ENCODE measurements at places on chromosomes 1 and 21. TPM values are rescaled to one million over a fixed set of nuclear protein-coding genes. Genes with fewer than 3 reads are reported as not detected.

The GJC2 gene
- polyA plus RNA-seq: not detected

The COL9A2 gene
- polyA plus RNA-seq: 2.2 TPM

The RO60 gene
- polyA plus RNA-seq: 105 TPM

- peak; percentile 37 for DNase-seq
- no peaks in the 10 kb centered on the region for H3K36me3 ChIP-seq
- H3K27ac ChIP-seq: peak overlapping the region; percentile 84
Measured at GRCh38 chr21:42236693-42237092, 17.8 kb downstream of the ABCG1 start.

The EDARADD gene
- polyA plus RNA-seq: 5.2 TPM

The EXO1 gene
- not detected for polyA plus RNA-seq

The NIBAN1 gene
- polyA plus RNA-seq: 6.3 TPM

DNA sequence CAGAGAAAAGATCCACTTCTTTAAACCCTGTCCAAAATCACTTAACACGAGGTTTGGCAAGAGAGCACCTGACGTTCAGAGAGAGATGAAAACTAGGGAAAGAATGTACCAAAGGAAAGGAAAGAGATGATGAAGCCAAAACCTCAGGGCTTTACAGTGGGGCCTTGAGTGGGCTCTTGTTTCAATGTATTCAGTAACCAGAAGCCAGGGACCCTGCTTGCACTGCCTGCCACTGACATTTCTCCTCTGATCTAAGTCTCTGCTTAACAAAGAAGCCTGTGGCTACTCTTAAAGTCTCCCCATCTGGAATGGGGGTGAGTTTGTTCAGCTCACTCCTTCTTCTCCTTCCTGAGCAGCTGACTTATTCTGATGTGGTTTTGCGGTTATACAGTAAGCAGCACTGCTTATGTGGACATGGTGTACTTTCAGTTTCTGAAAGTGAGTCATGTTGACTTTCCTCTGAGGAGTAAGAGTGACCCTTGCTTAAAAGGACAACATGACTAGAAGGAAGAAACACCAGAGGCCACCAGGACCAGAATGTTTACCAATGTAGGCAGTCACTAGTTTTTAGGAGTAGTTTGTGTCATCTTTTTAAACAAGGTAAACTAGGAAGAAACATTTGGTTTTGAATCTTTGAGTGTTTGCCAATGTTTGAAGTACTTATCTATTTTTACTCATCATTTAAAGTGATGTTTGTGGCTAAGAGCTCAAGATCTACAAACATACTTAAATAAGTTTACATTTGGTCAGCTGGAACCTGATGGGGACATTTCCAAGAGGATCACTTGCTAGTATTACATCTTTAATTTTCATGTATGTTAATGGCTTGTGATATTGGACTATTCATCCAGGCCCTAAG, 87.4 kb downstream of the FASLG start:
- peak overlapping the region; percentile 46 for H3K4me3 ChIP-seq
- peaks cover 6% of the 10 kb centered on the region for H3K27me3 ChIP-seq
- no peaks in the 10 kb centered on the region for H3K36me3 ChIP-seq
- peak; percentile 71 for DNase-seq
- peaks cover 35% of the 10 kb centered on the region for H3K4me1 ChIP-seq

DNA sequence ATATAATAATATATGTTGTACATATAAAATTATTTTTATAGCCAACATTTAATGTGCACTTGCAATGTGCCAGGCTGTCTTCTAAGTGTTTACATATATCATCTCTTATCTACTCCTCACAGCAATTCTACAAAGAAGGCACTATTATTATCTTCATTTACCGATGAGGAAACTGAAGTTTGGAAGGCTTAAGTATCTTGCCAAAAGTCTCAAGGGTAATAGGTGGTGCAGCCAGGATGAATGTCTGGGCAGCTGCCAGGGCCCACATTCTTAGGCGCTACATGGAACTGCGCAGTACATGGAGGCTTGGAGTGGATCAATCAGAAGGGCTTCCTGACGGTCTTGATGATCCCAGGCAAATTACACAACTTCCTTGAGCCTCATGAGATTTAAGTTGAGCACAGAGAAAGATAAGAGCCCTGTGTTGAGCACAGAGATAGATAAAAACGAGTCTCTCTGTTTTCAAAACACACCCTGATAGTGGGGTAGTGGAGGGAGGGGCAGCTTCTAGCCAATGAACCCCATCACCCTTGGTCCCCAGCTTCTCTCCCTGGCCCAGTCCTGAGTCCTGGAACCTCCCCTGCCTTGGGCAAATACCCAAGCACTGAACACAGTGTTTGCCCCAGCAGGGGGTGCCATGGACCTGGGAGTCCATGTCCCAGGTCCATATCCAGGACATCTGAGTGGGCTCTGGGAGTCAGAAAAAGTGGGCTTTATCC, 9.2 kb downstream of the POU3F1 start:
- H3K4me1 ChIP-seq: no peaks in the 10 kb centered on the region
- no peaks in the 10 kb centered on the region for H3K36me3 ChIP-seq
- H3K4me3 ChIP-seq: no peak overlapping the region
- no peak for DNase-seq
- H3K27me3 ChIP-seq: peaks cover 15% of the 10 kb centered on the region

The ESPN gene
- not detected for polyA plus RNA-seq

The RNPC3 gene
- 19.3 TPM for polyA plus RNA-seq

- H3K4me1 ChIP-seq: no peaks in the 10 kb centered on the region
- no peak overlapping the region for H3K27ac ChIP-seq
- no peaks in the 10 kb centered on the region for H3K36me3 ChIP-seq
- DNase-seq: no peak
- H3K27me3 ChIP-seq: peaks cover 1% of the 10 kb centered on the region
Measured at GRCh38 chr1:238745069-238745468, 641.3 kb upstream of the CHRM3 start.

The NTNG1 gene
- not detected for polyA plus RNA-seq

The FCAMR gene
- not detected for polyA plus RNA-seq

DNA sequence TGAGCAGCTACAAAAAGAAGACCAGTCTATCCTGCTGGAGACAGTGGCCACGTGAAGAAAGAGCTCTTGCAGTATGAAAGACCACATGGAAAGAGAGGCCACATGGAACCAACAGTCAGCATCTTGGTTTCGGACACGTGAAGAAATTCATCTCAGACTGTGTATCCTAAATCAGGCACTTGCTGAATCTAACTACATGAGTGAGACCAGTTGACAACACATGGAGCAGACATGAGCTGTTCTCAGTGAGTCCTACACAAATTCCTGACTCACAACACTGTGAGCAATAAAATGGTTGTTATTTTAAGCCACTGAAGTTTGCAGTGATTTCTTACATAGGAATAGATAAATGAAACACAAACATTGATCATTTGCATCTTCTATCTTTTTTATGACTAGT, 2.4 kb upstream of the TAF1A start:
- H3K4me1 ChIP-seq: peaks cover 35% of the 10 kb centered on the region
- no peak overlapping the region for H3K4me3 ChIP-seq
- peaks cover 2% of the 10 kb centered on the region for H3K27me3 ChIP-seq
- no peak overlapping the region for H3K27ac ChIP-seq

DNA sequence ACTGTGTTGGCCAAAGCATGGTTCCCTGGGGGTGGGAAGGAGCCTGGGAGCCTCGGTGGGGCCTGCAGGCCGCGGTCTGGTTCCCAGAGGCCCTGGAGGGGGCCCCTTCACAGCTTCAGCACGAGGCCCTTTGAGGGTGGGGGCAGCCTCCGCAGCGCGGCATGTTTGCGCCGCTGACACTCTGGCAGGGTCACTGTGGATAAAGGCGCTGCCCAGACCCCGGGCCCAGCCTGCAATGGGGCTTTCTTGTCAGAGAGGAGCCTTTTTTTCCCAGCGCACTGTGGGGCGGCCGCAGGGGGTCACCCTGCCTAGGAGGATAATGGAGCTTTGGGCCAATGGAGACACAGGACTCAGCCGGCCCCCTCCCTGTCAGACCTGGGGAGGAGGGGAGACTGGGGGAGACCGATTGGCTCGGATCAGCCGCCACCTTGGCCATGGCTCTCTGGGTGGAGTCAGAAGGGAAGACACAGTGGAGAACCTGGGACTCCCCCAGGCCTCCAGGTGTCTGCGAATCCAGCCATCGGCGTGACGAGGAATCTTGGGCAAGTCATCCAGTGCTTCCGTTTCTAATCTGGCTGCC, 26.0 kb downstream of the EPHB2 start:
- H3K4me1 ChIP-seq: no peaks in the 10 kb centered on the region
- H3K36me3 ChIP-seq: no peaks in the 10 kb centered on the region
- H3K27me3 ChIP-seq: peaks cover 6% of the 10 kb centered on the region
- DNase-seq: no peak

DNA sequence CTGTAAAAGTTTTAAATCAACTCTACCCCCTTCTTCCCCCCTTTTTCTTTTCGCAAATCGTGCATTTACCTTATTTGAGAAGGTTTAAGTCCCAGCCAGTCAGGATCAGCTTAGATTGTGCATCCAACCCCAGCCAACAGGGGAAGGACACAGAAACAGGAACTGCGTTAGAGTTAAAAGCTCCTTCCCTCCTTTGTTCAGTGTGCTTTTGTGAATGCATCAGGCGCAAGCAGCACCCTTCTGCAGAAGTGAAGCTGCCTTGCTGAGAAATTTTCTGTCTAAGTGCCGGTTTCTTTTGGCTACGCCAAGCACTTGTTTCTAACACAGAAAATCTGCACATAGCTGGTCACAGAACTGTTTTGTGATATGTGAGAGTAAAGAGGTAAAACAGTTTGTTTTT, 56.2 kb upstream of the PRRC2C start:
- no peaks in the 10 kb centered on the region for H3K36me3 ChIP-seq
- no peak overlapping the region for H3K4me3 ChIP-seq
- DNase-seq: no peak
- no peaks in the 10 kb centered on the region for H3K4me1 ChIP-seq

- H3K27me3 ChIP-seq: peaks cover 2% of the 10 kb centered on the region
- no peak overlapping the region for H3K27ac ChIP-seq
- no peak for DNase-seq
- no peaks in the 10 kb centered on the region for H3K36me3 ChIP-seq
- no peak overlapping the region for H3K4me3 ChIP-seq
Measured at GRCh38 chr1:209106237-209106741, 477.2 kb upstream of the CAMK1G start.

GRCh38 chr1:20291645-20292084, 990 bp downstream of the VWA5B1 start:
- no peaks in the 10 kb centered on the region for H3K36me3 ChIP-seq
- H3K4me3 ChIP-seq: peak overlapping the region; percentile 5
- H3K27ac ChIP-seq: no peak overlapping the region
- DNase-seq: no peak
- H3K4me1 ChIP-seq: no peaks in the 10 kb centered on the region

DNA sequence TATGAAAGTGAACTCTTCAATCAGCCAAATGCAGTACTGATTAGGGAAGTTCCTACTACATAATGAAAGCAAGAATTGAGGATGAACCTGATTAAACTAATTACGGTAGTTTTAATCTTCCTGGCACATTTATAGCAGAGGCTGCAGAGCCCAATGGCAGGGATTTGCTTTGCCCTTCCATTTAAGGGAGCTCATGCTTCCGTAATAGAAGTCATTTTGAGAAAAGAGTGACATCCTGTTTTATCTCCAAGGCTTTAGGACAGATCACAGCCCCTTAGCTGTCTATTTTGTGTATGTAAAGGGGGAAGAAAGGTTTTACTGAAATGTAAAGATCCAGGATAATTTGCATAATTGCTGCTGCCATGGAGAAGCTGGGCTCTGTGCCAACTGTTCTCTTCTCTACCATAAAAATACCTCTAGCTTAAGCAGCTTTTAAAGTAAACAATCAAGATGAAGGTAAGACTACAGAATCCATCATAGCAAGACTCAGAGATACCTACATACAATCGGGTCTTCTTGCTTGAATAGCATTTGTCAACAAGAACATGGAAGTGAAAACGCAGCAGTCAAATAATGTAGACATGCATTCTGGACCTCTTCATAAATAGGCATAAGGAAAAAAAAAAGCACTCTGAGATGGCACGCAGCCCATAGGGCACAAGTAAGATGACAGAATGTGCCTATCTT, 62.5 kb downstream of the ASH1L start:
- H3K4me1 ChIP-seq: peaks cover 23% of the 10 kb centered on the region
- no peak for DNase-seq
- H3K36me3 ChIP-seq: no peaks in the 10 kb centered on the region
- H3K27ac ChIP-seq: peak overlapping the region; percentile 62
- H3K4me3 ChIP-seq: no peak overlapping the region

GRCh38 chr1:85339089-85339488, 62.7 kb upstream of the BCL10 start:
- H3K27ac ChIP-seq: no peak overlapping the region
- H3K4me1 ChIP-seq: peaks cover 5% of the 10 kb centered on the region
- H3K36me3 ChIP-seq: no peaks in the 10 kb centered on the region

DNA sequence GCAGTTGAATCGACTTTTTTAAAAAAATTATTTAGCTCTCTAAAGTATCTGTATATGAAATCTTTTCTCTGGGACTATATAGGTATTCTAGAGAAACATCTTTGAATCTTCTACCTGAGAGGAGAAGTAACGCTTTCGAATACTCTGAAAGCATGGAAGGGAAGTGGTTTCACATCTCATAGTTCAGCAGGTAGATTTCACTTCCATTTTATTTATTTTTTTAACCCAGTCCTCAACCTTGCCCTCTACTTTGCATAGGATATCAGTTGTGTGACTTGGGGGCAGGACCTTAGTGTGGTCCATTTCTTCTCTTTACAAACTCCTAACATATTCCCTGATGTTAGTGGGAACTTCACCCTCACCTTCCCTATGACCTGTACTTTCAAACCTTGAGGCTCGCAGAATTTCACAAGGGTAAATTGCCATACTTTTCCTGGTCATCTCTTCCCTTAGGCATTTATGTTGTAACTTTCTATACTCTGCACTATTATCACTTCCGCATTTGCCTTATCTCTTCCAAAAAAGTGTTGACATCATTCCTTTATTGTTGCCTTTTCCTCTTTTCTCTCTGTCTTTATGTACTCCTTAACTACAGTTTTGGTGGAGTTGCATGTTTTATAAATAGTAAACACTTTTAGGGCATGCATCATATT, 1208.5 kb upstream of the ADGRL4 start:
- no peaks in the 10 kb centered on the region for H3K4me1 ChIP-seq
- H3K27ac ChIP-seq: peak overlapping the region; percentile 62
- no peak for DNase-seq
- no peaks in the 10 kb centered on the region for H3K36me3 ChIP-seq
- no peak overlapping the region for H3K4me3 ChIP-seq
- no peaks in the 10 kb centered on the region for H3K27me3 ChIP-seq

The HMGCS2 gene
- polyA plus RNA-seq: not detected

Measured in immature natural killer cell (primary cell).